ENCODE measurements at places on chromosomes 3 and 15. TPM values are rescaled to one million over a fixed set of nuclear protein-coding genes. Genes with fewer than 3 reads are reported as not detected.

Gene PLS1
- 4.3 TPM for total RNA-seq

Gene KIF15
- total RNA-seq: 0.57 TPM

Gene PRICKLE2
- total RNA-seq: not detected

Gene C3orf85
- not detected for total RNA-seq

Gene EXD1
- total RNA-seq: not detected

Gene COX5A
- total RNA-seq: 60.0 TPM

Gene FSTL1
- total RNA-seq: 0.55 TPM

Gene STARD5
- 10.8 TPM for total RNA-seq

Gene ST3GAL6
- not detected for total RNA-seq

Gene P3H2
- total RNA-seq: not detected

Gene ARGFX
- total RNA-seq: not detected

Gene ETFA
- 52.3 TPM for total RNA-seq

Gene ACKR4
- 0.26 TPM for total RNA-seq

Gene TM4SF18
- not detected for total RNA-seq

GRCh38 chr15:76377217-76377616, 40.6 kb downstream of the ISL2 start:
- DNase-seq: no peak

GRCh38 chr15:64753480-64754185, 21.8 kb downstream of the RBPMS2 start:
- DNase-seq: no peak

DNA sequence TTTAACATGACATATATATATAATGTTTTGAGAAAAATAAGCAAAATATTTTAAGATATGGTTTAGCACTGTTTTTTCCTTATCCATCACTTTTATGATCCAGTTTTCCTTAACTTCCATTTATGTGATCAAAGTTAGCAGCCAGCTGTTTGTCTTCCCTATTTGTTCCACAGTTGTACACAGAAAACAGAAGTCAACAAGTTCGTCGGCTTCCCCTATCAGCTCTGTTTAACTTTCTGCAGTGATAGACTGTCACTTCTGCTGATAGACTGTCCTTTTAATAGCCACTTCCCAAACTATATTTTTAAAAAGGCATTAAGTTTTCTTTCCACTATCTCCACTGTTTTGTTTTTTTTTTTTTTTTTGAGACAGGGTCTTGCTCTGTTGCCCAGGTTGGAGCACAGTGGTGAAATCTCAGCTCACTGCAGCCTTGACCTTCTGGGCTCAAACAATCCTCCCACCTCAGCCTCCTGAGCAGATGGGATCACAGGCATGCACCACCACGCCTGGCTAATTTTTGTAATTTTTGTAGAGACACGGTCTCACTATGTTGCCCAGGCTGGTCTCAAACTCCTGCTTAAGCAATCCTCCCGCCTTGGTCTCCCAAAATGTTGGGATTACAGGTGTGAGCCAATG, 7.2 kb downstream of the FSD2 start:
- no peak for DNase-seq

DNA sequence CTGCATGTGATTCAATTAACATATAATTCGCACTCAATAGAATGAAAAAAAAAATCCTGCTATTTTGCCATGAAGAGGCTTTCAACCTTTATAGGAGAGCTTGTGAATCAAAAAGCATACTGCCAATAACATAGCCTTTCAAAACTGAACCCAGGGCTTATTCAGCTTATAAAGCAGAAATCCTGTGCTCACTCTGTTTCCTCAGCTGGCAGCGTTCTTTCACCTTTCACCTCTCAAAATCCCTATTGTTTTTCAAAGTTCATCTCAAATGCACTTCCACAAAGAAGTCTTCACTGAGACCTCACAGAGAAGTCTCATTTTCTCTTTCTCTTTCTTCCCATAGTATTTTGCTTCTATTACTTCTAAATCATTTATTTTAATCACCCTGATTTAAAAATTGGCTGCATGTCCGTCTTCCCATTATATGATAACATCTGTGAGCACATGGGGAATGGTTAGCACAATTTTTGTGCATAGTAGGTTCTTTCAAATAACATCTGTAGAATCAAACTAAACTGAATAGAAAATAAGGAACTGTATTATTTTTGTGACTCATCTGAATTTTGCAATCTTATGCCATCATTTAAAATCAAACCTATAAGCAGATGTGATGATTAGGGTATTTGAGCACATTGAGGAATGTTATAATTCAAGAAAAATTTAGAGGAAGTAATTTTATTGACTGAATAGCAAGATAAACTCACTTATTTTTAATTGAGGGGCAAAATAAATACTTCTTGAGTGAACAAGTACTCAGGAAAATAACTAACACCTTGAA, 373.4 kb downstream of the NLGN1 start:
- no peak for DNase-seq

- DNase-seq: no peak
Measured at GRCh38 chr3:144275005-144275404, 303.4 kb downstream of the DIPK2A start.

DNA sequence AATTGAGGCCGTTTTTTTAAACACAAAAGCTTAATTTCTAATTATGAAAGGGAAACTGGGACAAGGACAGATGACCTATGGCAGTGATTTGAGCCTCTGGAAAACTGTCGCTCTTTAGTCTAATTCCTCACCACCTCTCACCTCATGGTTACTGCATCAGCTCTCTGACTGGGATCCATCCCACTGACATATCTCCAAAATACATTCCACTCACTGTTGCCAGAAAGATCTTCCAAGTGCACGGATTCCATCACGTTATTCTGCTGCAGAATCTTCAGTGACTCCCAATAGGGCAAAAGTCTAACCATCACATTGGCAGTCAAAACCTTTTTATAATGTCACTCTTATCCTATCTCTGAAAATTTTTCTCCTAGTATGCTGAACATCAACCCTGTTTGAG, 132.3 kb upstream of the MB21D2 start:
- no peak for DNase-seq

- no peak for DNase-seq
Measured at GRCh38 chr3:147937341-147937740, 528.2 kb downstream of the ZIC1 start.

DNA sequence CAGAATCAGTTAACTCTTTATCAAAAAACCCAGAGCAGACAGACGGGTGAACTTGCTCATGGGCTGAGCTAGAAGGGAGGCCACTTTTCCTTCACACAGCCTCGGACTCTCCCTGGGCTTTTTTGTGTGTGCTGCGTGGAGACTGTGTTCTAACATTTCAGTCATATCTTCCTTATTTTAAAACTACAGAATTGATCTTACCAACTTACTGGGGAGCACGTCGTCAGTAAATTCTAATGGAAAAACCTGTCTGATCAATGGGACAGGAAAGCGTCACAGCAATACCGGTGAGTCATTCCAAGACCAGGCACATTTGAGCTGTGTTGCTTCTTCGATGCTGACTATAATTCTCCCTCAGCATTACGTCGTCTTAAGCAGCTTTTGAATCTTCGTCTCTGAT, 145.1 kb downstream of the LPP start:
- DNase-seq: no peak

- no peak for DNase-seq
Measured at GRCh38 chr3:18556001-18556408, 130.9 kb upstream of the SATB1 start.

DNA sequence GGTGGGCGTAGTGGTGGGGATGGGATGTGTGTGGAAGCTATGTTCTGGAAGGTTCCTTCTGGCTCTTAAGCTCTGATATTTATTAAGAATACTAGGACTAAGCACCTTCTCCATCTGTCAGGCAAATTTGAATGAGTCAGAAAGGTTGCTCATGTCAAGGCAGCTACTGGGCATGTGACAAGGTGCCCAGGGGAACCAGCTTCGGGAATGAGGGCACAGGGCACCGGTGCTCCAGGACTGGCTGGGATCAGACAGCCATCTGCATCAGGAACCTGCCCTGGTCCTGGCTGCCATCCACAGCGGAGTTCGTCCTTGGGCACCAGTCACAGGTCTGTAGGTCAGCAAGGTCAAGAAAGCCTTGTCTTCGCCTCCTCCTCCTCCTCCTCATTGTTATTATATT, 32.5 kb downstream of the CA12 start:
- no peak for DNase-seq

DNA sequence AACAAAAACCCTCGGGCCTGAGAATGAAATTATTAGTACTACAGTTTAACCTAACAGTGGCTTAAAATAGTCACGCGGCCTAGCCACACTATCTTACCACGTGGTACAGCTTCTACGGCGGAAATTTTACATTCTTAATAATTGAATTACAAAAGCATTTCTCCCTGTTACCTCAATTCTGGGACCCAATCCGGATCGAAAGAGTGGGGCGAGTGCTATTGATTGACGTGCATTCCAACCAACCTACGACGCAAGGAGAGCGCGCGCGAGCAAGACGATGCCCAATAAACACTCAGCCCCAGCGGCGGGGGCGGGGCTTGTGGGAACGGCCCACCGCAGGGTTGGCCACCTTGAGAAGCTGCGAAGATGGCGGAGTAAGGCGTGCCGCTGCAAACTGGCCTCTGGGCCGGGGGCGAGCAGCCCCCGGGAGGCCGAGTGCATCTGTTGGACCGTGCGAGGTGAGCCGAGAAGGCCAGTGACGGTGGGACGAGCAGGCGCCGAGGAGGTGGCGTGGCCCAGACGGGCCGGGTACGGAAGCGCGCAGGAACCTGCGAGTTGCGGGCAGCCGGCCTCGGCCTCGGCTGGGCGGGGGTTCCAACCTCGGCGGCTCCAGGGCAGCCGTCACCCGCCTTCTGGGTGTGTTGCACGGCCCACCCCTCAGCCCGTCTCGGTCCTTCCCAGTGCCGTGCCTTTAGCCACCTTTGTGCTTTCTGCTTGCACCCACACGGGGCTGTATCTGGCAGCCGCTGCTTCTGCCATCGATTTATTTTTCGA, 48.6 kb downstream of the OIP5 start:
- DNase-seq: peak; percentile 96

GRCh38 chr3:11513817-11514135, 129.9 kb downstream of the VGLL4 start:
- no peak for DNase-seq

DNA sequence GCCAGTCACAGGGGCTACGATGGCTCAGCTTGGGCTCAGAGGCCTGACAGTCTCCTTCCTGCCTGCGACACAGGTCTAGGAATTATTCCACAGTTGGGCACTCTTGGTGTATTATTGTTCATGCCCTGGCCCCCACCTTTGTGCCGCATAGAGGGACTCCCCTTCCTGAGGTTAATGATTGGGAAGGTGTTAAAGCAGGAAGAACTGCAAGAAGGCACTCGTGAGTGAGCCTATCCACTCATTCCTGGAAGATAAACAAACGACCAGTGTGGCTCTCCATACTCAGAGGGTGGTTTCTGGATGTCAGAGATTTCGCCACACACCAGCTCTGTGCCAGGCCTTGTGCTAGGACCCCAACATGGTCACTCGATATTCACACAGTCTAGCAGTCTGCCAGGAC, 12.3 kb downstream of the LIPC start:
- no peak for DNase-seq

DNA sequence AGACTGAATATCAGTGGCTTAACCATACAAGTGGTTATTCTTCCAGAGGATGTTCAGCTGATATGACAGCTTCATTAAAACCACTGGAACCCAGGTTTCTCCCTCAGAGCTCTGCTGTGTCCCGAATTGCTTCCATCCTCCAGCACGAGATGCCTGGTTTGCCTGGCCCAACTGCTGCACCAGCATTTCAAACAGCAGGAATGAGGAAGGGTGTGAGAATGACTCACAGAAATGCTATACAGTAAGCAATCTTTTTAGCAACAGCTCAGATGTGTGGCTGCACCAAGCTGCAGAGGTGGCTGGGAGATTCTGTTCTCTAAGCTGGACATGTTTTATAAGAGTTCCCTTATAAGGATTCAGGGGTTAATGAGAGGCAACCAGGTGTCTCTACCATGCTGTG, 271.0 kb downstream of the GABRG3 start:
- DNase-seq: no peak

GRCh38 chr3:134927599-134927998, 132.5 kb downstream of the EPHB1 start:
- no peak for DNase-seq

DNA sequence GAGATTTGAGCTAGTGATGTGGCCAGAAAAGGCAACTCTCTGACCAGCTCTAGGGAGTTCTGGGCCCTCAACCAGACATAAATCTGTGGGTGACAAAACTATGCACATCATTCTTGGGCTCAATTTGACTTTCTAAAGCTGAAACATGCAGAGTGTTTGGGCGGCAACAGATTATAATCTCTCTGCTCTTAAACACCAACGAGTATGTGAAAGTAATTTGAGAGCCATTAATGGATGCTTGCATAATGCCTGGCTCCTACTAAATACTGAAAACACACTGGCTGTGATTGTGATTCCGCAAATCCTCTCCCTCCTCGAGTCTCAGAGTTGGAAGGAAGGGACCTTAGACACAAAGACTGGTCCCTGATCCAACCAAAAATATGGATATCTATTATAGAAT, 186.7 kb downstream of the UACA start:
- DNase-seq: no peak

Measured in naive thymus-derived CD8-positive, alpha-beta T cell (primary cell).